ENCODE measurements at places on chromosomes 3 and 15. TPM values are rescaled to one million over a fixed set of nuclear protein-coding genes. Genes with fewer than 3 reads are reported as not detected.

DNA sequence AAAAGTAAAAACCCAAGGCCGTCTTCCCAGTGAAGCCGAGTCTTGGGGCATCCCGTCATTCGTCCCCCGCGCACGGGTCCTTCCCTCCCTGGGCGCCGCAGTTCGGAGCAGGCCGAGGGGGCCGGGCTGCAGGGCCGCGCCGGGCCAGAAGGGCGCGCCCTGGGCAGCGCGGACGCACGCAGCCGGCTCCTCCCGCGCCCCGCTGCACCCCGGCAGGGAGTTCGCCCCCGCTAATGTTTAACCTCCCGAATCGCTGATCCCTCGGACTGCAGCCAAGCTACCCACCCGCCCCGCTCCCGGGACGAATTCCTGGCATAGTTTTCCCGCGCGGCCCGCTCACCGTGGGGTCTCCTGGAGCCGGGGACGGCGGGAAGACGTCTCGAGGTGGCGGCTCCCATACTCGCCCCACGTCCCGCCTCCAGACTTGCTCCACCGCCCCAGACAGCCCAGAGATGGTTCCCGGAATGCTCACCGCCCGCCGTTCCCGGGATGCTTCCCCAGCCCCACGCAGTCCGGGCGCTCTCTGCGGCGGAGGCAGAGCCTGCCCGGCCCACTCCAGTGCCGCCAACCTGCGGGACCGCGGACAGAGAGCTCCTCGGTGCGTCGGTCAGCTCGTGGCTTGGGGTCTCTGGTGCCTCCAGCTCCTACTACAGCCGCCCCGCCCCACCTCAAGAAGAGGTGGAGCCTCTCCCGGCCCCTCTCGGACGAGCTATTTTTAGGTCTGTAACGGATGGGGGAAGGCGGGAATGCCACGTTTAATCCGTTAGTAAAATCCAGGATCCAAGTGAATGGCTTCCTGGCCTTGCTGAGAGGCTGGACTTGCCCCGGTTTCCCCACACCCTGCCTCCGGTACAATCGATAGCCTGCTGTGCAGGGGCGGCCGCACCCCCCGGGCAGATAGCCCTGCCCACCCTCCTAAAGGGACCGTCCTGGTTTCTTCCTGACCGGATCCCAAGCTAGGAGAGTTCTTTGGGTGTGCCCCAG is at the start of gene DZIP1L:
Gene DZIP1L, minus strand, starts transcription at position 621 of the 984 bp plus-strand sequence. CDS start 11,637 bp downstream, outside the sequence.
- peaks cover 8% of the 10 kb centered on the region for H3K4me1 ChIP-seq
- no peak within 1 kb of the TSS for H3K27ac ChIP-seq
- no peaks in the 10 kb centered on the region for H3K36me3 ChIP-seq

- H3K4me1 ChIP-seq, result no peaks in the 10 kb centered on the region
- no peak overlapping the region for H3K27ac ChIP-seq
- no peak for DNase-seq
- no peak overlapping the region for H3K4me3 ChIP-seq
- no peaks in the 10 kb centered on the region for H3K36me3 ChIP-seq
Observed at GRCh38 chr3:157410945-157411344, 25.7 kb upstream of the PTX3 start.

- DNase-seq, result no peak
- no peaks in the 10 kb centered on the region for H3K36me3 ChIP-seq
- H3K27me3 ChIP-seq, result peaks cover under 1% of the 10 kb centered on the region
- H3K27ac ChIP-seq, result no peak overlapping the region
- no peak overlapping the region for H3K4me3 ChIP-seq
Observed at GRCh38 chr15:81604713-81605112, 230.7 kb upstream of the TMC3 start.

CHRNA7 gene
- 0.55 TPM for total RNA-seq

GMNC gene
- total RNA-seq, result not detected
